Thoracic aorta (tissue), 2 donors: ENCODE measurements at places on chromosomes 16 and 17. TPM values are rescaled to one million over a fixed set of nuclear protein-coding genes. Genes with fewer than 3 reads are reported as not detected.

- no peaks in the 10 kb centered on the region for H3K36me3 ChIP-seq
- H3K4me1 ChIP-seq = no peaks in the 10 kb centered on the region
- no peak overlapping the region for H3K27ac ChIP-seq
- H3K27me3 ChIP-seq = no peaks in the 10 kb centered on the region
Observed at GRCh38 chr17:79892457-79893241, 53.4 kb upstream of the CBX4 start.

GRCh38 chr17:81885869-81886548, 5.4 kb downstream of the ALYREF start:
- no peak overlapping the region for H3K27ac ChIP-seq
- peaks cover 38% of the 10 kb centered on the region for H3K36me3 ChIP-seq
- H3K4me3 ChIP-seq = no peak overlapping the region
- no peak for DNase-seq
- H3K27me3 ChIP-seq = no peaks in the 10 kb centered on the region
- peaks cover 28% of the 10 kb centered on the region for H3K4me1 ChIP-seq

- H3K27ac ChIP-seq = no peak within 1 kb of the TSS
- H3K36me3 ChIP-seq = no peaks in the 10 kb centered on the region
- H3K4me1 ChIP-seq = peaks cover 12% of the 10 kb centered on the region
- no peak for DNase-seq
Observed at GRCh38 chr16:1333149-1333812, at the start of gene BAIAP3. Gene BAIAP3 (plus strand): TSS chr16:1333645. CDS start chr16:1338550, 4,905 bp downstream.

GRCh38 chr16:11253995-11254912, 1.8 kb downstream of the SOCS1 start:
- H3K36me3 ChIP-seq = no peaks in the 10 kb centered on the region
- peak overlapping the region; percentile 93 for H3K27ac ChIP-seq
- peaks cover 11% of the 10 kb centered on the region for H3K4me1 ChIP-seq
- H3K27me3 ChIP-seq = no peaks in the 10 kb centered on the region
- H3K4me3 ChIP-seq = peak overlapping the region; percentile 87
- DNase-seq = no peak

DNA sequence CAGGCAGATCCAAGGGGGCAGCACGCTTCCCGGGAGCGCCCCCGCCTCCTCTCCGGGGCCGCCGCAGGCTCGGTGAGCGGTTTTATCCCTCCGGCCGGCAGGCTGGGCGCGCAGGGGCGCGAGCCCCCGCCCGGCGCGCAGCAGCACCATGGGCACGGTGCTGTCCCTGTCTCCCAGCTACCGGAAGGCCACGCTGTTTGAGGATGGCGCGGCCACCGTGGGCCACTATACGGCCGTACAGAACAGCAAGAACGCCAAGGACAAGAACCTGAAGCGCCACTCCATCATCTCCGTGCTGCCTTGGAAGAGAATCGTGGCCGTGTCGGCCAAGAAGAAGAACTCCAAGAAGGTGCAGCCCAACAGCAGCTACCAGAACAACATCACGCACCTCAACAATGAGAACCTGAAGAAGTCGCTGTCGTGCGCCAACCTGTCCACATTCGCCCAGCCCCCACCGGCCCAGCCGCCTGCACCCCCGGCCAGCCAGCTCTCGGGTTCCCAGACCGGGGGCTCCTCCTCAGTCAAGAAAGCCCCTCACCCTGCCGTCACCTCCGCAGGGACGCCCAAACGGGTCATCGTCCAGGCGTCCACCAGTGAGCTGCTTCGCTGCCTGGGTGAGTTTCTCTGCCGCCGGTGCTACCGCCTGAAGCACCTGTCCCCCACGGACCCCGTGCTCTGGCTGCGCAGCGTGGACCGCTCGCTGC, 832 bp downstream of the CDK5R1 start:
- H3K36me3 ChIP-seq = peaks cover 4% of the 10 kb centered on the region
- peak overlapping the region; percentile 69 for H3K4me3 ChIP-seq
- no peak for DNase-seq

- no peaks in the 10 kb centered on the region for H3K36me3 ChIP-seq
- DNase-seq = no peak
- H3K4me1 ChIP-seq = peaks cover 6% of the 10 kb centered on the region
- no peak overlapping the region for H3K4me3 ChIP-seq
Observed at GRCh38 chr17:8212312-8213180, 2.2 kb upstream of the AURKB start.

- no peaks in the 10 kb centered on the region for H3K4me1 ChIP-seq
- no peak for DNase-seq
- no peak overlapping the region for H3K27ac ChIP-seq
Observed at GRCh38 chr16:1651094-1651973, 26.7 kb upstream of the JPT2 start.

DNA sequence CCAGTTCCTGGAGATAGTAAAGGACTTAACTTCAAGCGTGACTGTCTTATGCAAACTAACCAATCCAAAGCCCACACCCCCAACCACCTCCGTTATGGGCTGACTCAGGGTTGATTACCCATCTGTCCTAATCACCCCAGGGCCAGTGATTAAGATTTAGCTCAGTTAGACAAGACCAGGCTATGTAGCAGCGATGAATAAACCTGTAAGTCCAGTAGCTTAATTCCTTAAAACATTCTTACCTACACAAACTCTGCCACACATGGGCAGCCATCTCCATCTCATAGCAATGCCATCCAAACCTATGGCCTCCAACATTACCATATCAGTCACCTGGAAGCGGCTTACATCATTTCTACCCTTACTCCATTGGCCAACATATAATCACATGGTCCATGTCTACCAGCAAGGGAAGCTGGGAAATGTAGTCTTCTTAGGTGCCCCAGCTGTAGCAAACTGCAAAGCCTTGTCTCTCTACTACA, 266.7 kb downstream of the SHISA9 start:
- no peak overlapping the region for H3K27ac ChIP-seq
- no peaks in the 10 kb centered on the region for H3K36me3 ChIP-seq
- no peak overlapping the region for H3K4me3 ChIP-seq
- H3K4me1 ChIP-seq = no peaks in the 10 kb centered on the region

DNA sequence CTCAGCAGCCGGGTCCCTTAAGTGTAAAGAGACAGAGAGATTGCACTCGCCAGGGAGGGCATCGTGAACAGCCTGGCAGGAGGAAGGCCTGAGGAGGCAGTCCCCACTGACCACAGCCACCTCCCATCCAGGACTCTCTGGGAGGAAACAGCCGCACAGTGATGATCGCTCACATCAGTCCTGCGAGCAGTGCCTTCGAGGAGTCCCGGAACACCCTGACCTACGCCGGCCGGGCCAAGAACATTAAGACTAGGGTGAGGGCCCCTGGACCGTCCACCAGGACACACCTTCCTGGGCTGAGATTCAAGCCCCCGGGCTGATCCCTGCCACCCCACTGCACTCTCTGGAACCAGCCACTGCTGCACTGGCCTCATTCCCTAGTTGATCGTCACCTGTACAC, 14.0 kb downstream of the BTBD17 start:
- no peak overlapping the region for H3K4me3 ChIP-seq
- H3K27me3 ChIP-seq = no peaks in the 10 kb centered on the region
- H3K27ac ChIP-seq = no peak overlapping the region

DNA sequence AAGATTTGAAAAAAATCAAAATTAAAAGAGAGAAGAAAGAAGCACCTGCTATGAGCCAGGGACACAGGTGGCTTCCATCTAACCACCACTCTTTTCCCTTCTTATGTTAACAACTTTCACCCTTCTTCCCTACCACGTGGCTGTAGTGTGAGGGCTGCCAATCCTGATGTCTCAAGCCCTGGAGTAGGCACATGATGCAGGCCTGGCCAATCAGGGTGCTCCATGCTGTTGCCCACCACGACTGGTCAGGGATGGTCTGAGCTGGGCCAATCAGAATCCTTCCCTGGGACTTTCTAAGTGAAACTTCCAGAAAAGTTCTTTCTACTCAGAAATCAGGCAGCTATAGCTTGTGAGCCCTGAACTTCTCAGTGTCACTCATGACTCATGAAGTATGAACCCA, 140.7 kb downstream of the SDK2 start:
- no peaks in the 10 kb centered on the region for H3K27me3 ChIP-seq
- H3K27ac ChIP-seq = no peak overlapping the region

DNA sequence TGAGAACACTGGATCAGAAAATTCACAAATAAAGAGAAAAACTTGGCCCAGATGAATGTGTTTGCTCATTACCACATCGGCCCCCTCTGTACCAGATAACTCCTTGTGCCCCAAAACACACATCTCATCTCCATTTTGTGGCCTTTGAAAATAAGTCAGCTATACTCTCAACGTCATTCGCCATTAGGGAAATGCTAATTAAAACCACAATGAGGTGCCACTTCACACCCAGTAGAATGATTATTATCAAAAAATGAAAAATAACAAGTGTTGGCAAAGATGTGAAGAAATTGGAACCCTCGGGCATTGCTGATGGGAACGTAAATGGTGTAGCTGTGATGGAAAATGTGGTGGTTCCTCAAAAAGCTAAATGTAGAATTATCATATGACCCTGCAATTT, 34.6 kb upstream of the AKTIP start:
- no peaks in the 10 kb centered on the region for H3K27me3 ChIP-seq
- H3K27ac ChIP-seq = no peak overlapping the region
- H3K4me1 ChIP-seq = no peaks in the 10 kb centered on the region
- no peak overlapping the region for H3K4me3 ChIP-seq

ZSCAN10 gene
- total RNA-seq = not detected

SMIM5 gene
- 0.27 TPM for total RNA-seq

ITGA2B gene
- total RNA-seq = 3.4 TPM

ACSM2A gene
- total RNA-seq = not detected

TSPAN10 gene
- total RNA-seq = not detected

CES5A gene
- not detected for total RNA-seq

HOXB4 gene
- total RNA-seq = 6.2 TPM

TMEM106A gene
- total RNA-seq = 22.5 TPM

SMTNL2 gene
- total RNA-seq = 2.8 TPM

MMP15 gene
- total RNA-seq = 3.8 TPM

CSH1 gene
- not detected for total RNA-seq
